SJCRH30 (cell line): ENCODE measurements at places on chromosomes 13 and 19. TPM values are rescaled to one million over a fixed set of nuclear protein-coding genes. Genes with fewer than 3 reads are reported as not detected.
A peak's percentile ranks its signal among the peaks of the same experiment; 100 is the strongest.

DNA sequence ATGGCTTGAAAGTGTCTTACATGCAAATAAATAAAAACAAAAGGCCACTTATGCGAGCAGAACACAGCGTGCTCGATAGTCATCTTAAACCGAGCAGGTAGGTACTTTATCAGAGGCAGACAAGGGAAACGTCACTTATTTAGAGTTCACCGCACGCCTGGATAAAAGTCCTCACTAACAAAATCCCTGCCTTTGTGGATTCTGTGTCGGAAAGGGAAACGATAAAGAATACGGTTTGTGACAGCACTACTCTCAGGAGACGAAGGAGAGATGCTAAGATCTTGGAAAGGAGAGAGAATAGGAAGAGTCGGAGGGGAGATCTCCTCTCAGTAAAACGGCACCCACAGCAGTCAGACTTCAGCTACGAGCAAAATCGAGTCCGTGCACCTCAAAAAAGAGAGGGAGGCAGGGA, 581 bp downstream of the RCBTB1 start:
- peak overlapping the region; percentile 68; the same call in 1 of the 2 replicates for H3K27ac ChIP-seq
- DNase-seq: no peak
- H3K27me3 ChIP-seq: no peaks in the 10 kb centered on the region

- H3K4me3 ChIP-seq: no peak overlapping the region
- DNase-seq: no peak
- no peak overlapping the region for H3K27ac ChIP-seq
- H3K27me3 ChIP-seq: no peaks in the 10 kb centered on the region
- H3K4me1 ChIP-seq: peaks cover 14% of the 10 kb centered on the region
Measured at GRCh38 chr13:36915106-36915505, 4.9 kb downstream of the SMAD9 start.

GRCh38 chr19:53521373-53522202, 16.4 kb upstream of the ZNF331 start:
- DNase-seq: no peak
- H3K36me3 ChIP-seq: peaks cover 21% of the 10 kb centered on the region
- peak overlapping the region; percentile 75 for H3K4me3 ChIP-seq

DNA sequence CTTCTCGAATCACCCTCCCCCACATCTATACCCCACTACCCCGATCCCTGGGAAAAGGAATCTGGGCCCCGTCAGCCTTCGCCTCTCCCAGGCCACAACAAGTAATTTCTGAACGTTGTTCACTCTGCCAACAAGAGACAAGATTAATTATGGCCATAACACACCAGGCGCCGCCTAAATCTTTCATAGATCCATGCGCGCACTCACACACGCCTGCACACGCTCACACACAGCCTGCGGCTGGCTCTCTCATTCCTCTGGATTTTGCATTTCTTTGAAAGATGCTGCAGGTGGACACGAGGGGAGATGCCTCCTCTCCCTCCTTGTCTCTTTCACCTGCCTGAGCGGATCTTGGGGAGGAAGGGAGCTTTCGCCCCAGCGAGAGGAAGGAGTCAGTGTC, 17.1 kb downstream of the ZNRF4 start:
- no peaks in the 10 kb centered on the region for H3K4me1 ChIP-seq
- no peaks in the 10 kb centered on the region for H3K27me3 ChIP-seq
- H3K36me3 ChIP-seq: no peaks in the 10 kb centered on the region

GRCh38 chr19:39031368-39032062, 834 bp downstream of the FBXO27 start:
- H3K27me3 ChIP-seq: peaks cover 4% of the 10 kb centered on the region
- no peaks in the 10 kb centered on the region for H3K36me3 ChIP-seq
- no peaks in the 10 kb centered on the region for H3K4me1 ChIP-seq
- peak; percentile 84 for DNase-seq
- peak overlapping the region; percentile 60 for H3K4me3 ChIP-seq

DNA sequence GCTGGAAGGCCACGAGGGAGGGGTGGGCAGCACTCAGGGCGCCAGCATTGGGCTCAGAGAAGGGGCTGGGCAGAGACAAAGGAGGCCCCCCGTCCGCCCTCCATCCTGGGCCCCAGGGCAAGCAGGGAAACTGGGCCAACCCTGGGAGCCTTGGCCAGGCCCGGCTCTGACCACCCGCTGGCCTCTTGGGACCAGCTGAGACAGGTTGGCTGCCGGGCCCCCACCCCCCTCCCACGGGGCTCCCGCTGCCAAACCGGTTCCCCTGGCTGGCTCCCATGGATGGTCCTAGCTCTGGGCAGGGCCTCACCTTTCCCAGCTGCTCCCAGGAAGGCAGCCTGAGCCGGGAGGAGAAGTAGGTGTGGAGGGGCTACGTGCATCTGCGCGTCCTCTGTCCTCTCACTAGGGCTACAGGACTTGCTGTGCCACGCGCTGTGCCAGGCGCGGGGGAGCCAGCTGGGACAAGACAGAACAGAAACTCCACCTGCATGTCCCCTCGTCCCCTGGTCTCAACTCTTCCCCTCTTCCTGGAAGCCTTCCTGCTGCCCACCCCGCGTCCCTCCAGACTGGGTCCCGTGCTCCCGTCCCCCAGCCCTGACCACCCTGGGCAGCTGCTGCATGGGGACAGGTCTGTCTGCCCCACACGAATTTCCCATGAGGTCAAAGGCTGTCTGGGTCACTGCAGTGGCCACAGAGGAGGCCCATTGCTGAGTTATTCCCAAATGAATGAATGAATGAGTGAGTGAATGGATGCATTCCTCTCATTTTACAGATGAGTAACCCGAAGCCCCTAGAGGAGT, 29.1 kb upstream of the NCCRP1 start:
- H3K27me3 ChIP-seq: no peaks in the 10 kb centered on the region
- no peaks in the 10 kb centered on the region; the same call in 1 of the 2 replicates for H3K4me1 ChIP-seq
- DNase-seq: no peak
- no peak overlapping the region for H3K4me3 ChIP-seq
- no peak overlapping the region for H3K27ac ChIP-seq

The C19orf73 gene
- total RNA-seq: 0.99 and 1.7 TPM in 2 replicates

DNA sequence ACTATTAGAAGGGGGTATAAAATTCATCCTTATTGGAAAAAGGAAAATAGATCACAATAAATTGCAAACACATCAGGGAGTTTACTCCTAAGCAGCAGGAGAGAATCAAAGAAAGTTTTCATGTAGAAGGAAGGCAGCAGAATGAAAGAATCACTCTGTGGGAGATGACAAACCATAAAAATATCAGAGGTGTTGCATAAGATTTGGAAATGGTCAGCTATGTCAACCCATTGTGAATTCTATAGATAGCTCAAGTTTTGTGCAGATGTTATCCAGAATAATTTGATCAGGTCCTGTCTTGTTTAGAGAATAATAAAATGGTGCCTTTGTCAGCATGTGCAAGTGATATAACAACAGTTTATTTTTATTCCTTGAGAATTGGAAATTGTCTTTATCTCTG, 622.4 kb downstream of the DCT start:
- H3K36me3 ChIP-seq: no peaks in the 10 kb centered on the region
- no peak overlapping the region for H3K4me3 ChIP-seq
- no peak overlapping the region for H3K27ac ChIP-seq
- no peaks in the 10 kb centered on the region for H3K4me1 ChIP-seq

DNA sequence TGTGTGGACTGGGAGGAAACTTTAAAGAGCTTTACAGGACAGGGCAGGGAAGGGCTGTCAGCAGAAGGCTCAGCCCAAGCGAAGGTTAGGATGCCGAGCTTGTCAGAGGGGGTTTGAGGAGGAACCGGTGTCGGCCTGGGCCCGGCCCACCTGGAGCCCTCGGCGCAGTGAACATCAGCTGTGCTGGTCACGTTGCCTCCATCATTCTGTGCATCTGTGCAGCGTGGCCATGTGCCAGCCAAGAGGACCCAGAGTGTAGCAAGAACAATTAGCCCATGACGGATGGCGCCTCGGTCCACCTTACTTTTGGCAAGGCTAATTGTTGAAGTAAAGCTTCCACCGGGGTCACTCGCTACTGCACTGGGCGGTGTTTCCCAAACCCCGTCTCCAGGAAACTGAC, 161.4 kb downstream of the PTPRS start:
- no peak overlapping the region for H3K4me3 ChIP-seq
- H3K27me3 ChIP-seq: no peaks in the 10 kb centered on the region
- no peaks in the 10 kb centered on the region for H3K36me3 ChIP-seq
- DNase-seq: peak; percentile 25
- H3K27ac ChIP-seq: no peak overlapping the region

DNA sequence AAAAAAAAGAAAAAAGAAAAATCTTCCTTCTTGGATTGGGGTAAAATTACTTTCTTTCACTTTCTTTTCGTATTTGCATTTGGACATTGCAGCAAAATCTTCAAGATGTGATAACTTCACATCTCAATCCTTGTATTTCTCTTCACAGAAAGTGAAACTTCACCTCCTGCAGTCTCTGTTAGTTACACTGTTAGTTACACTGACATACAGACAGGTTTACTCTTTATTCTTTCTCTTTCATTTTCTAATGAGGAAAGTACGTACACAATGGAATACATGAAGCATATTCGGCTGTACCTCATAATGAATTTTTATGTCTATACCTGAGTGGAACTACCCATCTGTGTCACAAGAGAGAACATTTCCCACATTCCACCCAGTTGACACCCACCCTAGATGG, 459.1 kb upstream of the GPC6 start:
- no peak overlapping the region for H3K4me3 ChIP-seq
- no peak for DNase-seq
- H3K36me3 ChIP-seq: no peaks in the 10 kb centered on the region
- H3K4me1 ChIP-seq: no peaks in the 10 kb centered on the region
- H3K27me3 ChIP-seq: no peaks in the 10 kb centered on the region; the same call in 1 of the 2 replicates

The ANGPTL4 gene
- 0.10 and 0.59 TPM in 2 replicates for total RNA-seq

- H3K4me1 ChIP-seq: peaks cover 4% of the 10 kb centered on the region; the same call in 1 of the 2 replicates
- H3K27ac ChIP-seq: no peak overlapping the region
- no peaks in the 10 kb centered on the region for H3K27me3 ChIP-seq
- no peak overlapping the region for H3K4me3 ChIP-seq
Measured at GRCh38 chr13:35808846-35809245, 322.3 kb downstream of the DCLK1 start.

GRCh38 chr13:20616059-20616797, 49.3 kb downstream of the IFT88 start:
- no peaks in the 10 kb centered on the region for H3K4me1 ChIP-seq
- no peak for DNase-seq
- H3K27me3 ChIP-seq: no peaks in the 10 kb centered on the region
- H3K4me3 ChIP-seq: no peak overlapping the region

The NTN5 gene
- total RNA-seq: 151 and 155 TPM in 2 replicates

DNA sequence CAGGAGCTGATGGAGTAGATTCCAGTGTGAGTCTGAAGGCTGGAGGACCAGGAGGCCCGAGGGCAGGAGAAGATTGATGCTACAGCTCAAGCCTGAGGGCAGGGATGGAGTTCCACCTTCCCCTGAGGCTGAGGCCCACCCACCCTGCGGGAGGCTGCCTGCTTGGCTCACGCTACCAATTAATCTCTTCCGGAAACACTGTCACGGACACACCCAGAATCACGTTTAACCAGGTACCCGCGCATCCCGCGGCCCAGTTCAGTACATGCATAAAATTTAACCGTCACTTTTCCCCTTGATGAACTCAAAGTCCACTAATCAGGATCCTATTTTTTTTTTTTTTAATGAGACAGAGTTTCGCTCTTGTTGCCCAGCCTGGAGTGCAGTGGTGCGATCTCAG, 5.2 kb upstream of the ZNF628 start:
- peak; percentile 20 for DNase-seq
- no peak overlapping the region for H3K4me3 ChIP-seq
- peaks cover 27% of the 10 kb centered on the region for H3K4me1 ChIP-seq
- no peaks in the 10 kb centered on the region for H3K27me3 ChIP-seq
- H3K36me3 ChIP-seq: no peaks in the 10 kb centered on the region

DNA sequence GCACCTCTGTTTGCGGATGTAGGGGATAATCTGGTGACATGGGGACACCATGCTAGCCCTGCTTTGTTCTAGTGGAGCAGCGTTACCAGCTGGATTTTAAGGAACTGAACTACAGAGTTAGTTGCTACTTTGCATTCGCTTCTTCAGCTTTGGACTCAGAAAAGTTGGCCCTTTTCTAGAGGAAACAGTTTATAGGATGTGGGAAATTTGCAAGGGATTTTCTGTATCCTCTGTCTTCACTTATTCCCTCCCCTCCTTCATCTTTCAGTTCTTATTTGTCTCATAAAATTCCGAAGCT, 2.1 kb downstream of the GATAD2A start:
- peaks cover 14% of the 10 kb centered on the region for H3K4me1 ChIP-seq
- no peak overlapping the region for H3K27ac ChIP-seq
- no peak overlapping the region; the same call in 1 of the 2 replicates for H3K4me3 ChIP-seq
- H3K36me3 ChIP-seq: peaks cover 20% of the 10 kb centered on the region; the same call in 1 of the 2 replicates
- DNase-seq: no peak

GRCh38 chr19:10424011-10424637, 3.8 kb downstream of the PDE4A start:
- no peaks in the 10 kb centered on the region for H3K27me3 ChIP-seq
- H3K27ac ChIP-seq: peak overlapping the region; percentile 60; the same call in 1 of the 2 replicates
- H3K4me1 ChIP-seq: peaks cover 14% of the 10 kb centered on the region
- peak overlapping the region; percentile 53 for H3K4me3 ChIP-seq

GRCh38 chr19:42065511-42065910, 4.5 kb downstream of the GRIK5 start:
- no peak overlapping the region for H3K27ac ChIP-seq
- H3K36me3 ChIP-seq: no peaks in the 10 kb centered on the region
- no peaks in the 10 kb centered on the region for H3K4me1 ChIP-seq
- H3K4me3 ChIP-seq: no peak overlapping the region

- no peak for DNase-seq
Measured at GRCh38 chr13:29583073-29583785, 12.3 kb downstream of the SLC7A1 start.

DNA sequence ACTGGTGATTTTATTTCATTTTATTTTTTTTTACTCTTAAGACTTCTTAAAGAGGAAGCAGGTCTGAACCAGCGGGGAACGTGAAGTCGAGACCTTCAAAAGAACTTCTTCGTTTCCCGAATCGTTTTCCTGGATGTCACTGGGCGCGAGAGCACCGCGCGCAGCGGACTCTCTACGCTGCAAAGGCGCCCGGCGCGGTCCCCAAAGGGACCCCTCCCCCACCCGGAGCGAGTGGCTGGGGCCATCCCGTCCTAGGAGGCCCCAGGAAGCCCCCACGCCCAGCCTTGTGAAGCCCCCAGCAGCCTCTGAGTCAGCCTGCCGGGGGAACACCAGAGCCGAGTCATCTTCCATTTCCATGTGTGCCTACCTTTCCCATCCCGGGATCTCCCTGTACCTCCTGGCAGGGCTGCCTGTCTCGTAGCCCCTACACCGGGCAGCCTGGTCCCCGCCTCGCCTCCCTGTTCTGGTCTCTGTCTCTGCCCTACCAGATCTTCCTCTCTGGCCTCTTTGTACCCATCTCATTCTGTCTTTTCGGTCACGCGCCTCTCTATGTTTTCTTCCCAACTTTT, 608 bp downstream of the CD70 start:
- no peak overlapping the region for H3K27ac ChIP-seq
- H3K4me1 ChIP-seq: no peaks in the 10 kb centered on the region
- no peak overlapping the region for H3K4me3 ChIP-seq
- no peaks in the 10 kb centered on the region for H3K36me3 ChIP-seq
- 0 out of 2 replicates have a peak, but pooled peaks cover 2% of the 10 kb centered on the region for H3K27me3 ChIP-seq
